Activated naive CD8-positive, alpha-beta T cell treated with anti-CD3 and anti-CD28 coated beads for 36 hours (primary cell): ENCODE measurements at places on chromosomes 16 and 17.

DNA sequence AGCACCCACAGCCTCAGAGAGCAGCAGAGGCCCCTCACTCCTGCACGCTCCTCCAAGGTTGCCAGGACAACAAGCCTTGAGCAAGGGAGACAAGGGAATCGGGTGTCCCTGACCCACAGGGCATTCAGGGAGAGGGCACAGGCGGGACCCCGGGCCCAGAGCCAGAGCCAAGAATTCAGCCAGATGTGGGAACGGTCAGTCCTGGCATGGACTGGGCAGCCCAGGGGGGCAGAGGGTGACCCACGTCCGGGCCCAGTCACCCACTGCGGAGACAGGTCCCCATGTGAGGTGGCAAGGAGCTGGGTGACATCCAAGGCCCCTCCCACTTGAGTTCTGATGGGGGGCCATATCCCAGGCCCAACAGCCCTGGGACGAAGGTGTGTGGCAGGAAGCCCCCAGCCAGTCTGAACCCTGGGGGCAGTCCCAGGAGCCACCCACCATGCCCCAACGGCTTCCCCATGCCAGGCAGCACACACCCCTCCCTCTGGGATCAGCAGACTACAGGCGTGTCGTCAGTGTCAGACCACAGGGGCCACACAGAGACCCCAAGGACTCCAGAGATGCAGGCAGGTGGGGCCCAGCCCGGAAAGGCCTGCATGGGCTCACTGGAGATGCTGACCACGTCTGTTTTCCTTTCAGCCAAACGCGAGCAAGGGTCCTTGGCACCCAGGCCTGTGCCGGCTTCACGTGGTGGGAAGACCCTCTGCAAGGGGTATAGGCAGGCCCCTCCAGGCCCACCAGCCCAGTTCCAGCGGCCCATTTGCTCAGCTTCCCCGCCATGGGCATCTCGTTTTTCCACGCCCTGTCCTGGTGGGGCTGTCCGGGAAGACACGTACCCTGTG, 23.0 kb downstream of the USP6 start:
- H3K4me3 ChIP-seq, result no peak overlapping the region
- H3K27ac ChIP-seq, result no peak overlapping the region
- DNase-seq, result no peak
- H3K27me3 ChIP-seq, result no peaks in the 10 kb centered on the region
- no peaks in the 10 kb centered on the region for H3K4me1 ChIP-seq

- no peaks in the 10 kb centered on the region for H3K27me3 ChIP-seq
- no peak overlapping the region for H3K4me3 ChIP-seq
- H3K27ac ChIP-seq, result no peak overlapping the region
- no peaks in the 10 kb centered on the region for H3K36me3 ChIP-seq
- no peaks in the 10 kb centered on the region for H3K4me1 ChIP-seq
Observed at GRCh38 chr16:35339337-35339736, 1879.9 kb downstream of the TP53TG3F start.

DNA sequence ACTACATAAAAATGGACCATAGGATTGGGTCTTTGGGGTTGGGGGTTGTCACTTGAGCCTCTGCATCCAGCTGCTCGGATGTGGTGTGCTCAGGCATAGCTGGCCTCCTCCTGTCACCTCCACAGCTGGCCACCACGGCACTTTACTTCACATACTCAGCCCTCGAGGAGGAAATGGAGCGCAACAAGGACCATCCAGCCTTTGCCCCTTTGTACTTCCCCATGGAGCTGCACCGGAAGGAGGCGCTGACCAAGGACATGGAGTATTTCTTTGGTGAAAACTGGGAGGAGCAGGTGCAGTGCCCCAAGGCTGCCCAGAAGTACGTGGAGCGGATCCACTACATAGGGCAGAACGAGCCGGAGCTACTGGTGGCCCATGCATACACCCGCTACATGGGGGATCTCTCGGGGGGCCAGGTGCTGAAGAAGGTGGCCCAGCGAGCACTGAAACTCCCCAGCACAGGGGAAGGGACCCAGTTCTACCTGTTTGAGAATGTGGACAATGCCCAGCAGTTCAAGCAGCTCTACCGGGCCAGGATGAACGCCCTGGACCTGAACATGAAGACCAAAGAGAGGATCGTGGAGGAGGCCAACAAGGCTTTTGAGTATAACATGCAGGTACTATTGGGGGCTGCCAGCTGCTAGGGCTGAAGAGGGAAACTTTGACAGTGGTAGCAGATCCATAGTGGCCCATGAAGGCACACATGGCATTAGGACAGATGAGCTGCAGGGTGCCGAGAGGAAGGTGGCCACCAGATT, 30.8 kb downstream of the CDIP1 start:
- H3K4me3 ChIP-seq, result no peak overlapping the region
- no peaks in the 10 kb centered on the region for H3K27me3 ChIP-seq
- DNase-seq, result no peak
- H3K4me1 ChIP-seq, result peaks cover 37% of the 10 kb centered on the region
- H3K36me3 ChIP-seq, result peaks cover 19% of the 10 kb centered on the region
- H3K27ac ChIP-seq, result peak overlapping the region; percentile 46

DNA sequence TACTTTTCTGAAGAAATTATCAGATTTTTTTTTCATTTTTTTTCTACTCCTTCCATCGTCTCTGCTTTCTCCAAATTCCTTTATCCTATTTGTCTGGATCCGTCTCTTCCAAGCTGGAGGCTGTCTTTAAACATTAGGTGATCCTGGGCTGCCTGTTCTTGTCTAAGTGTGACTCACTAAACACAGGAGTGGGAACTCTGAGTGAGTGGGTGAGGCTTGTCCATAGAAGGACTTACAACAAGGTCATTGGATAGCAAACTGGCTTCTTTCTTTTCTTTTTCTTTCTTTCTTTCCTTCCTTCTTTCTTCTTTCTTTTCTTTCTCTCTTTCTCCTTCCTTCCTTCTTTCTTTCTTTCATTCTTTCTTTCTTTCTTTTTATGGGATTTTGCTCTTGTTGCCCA, 18.2 kb downstream of the ALOX15 start:
- H3K36me3 ChIP-seq, result no peaks in the 10 kb centered on the region
- no peak for DNase-seq
- no peak overlapping the region for H3K4me3 ChIP-seq
- peaks cover 18% of the 10 kb centered on the region for H3K27me3 ChIP-seq

GRCh38 chr17:61496174-61496956, 44.1 kb downstream of the TBX4 start:
- H3K36me3 ChIP-seq, result no peaks in the 10 kb centered on the region
- no peak overlapping the region for H3K4me3 ChIP-seq
- peaks cover 6% of the 10 kb centered on the region for H3K27me3 ChIP-seq
- DNase-seq, result no peak
- peaks cover 3% of the 10 kb centered on the region for H3K4me1 ChIP-seq

- H3K27ac ChIP-seq, result no peak overlapping the region
- DNase-seq, result no peak
- no peaks in the 10 kb centered on the region for H3K36me3 ChIP-seq
- H3K4me3 ChIP-seq, result no peak overlapping the region
Observed at GRCh38 chr16:66287416-66287815, 79.1 kb upstream of the CDH5 start.

GRCh38 chr17:29571486-29571882, 3.0 kb downstream of the TP53I13 start:
- H3K36me3 ChIP-seq, result peaks cover 13% of the 10 kb centered on the region
- no peak overlapping the region for H3K4me3 ChIP-seq
- no peak for DNase-seq
- no peak overlapping the region for H3K27ac ChIP-seq

DNA sequence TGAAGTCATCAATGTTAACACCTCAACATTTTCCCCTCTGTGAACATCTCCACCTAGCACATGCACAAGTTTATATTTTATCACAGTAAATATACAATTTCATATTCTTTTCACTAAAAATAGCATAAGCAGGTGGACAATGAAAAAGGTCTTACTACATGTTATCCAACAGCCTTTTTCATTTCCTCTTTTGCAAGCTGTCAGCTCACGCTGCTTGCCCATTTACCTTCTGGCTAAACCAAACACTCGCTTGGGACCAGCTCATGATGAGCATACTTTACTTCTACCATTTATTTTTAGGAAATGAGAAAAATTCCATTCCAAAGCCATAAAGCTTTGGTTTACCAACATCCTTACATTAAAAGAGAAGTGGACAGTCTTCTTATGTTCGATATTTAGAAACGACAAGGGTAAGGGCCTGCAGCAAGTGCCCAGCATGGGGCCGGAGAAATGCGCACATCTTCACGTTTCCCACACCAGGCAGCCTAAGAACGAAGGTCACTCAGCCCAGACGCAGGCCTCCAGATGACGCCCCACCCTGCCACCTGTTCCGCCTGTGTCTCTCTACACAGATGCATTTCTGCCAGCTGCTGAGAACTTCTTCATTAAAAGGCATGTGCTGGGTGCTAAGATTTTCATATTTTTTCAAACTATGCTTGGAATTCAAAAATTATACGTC, 13.9 kb downstream of the SNN start:
- H3K4me3 ChIP-seq, result no peak overlapping the region
- H3K4me1 ChIP-seq, result peaks cover 55% of the 10 kb centered on the region
- peaks cover 12% of the 10 kb centered on the region for H3K36me3 ChIP-seq
- DNase-seq, result no peak

- DNase-seq, result no peak
- H3K4me3 ChIP-seq, result no peak overlapping the region
- H3K27me3 ChIP-seq, result no peaks in the 10 kb centered on the region
- no peaks in the 10 kb centered on the region for H3K4me1 ChIP-seq
- no peaks in the 10 kb centered on the region for H3K36me3 ChIP-seq
Observed at GRCh38 chr17:3308603-3309002, 10.4 kb upstream of the OR3A1 start.

- no peak overlapping the region for H3K27ac ChIP-seq
- H3K27me3 ChIP-seq, result no peaks in the 10 kb centered on the region
- H3K4me1 ChIP-seq, result peaks cover 4% of the 10 kb centered on the region
- H3K4me3 ChIP-seq, result no peak overlapping the region
- DNase-seq, result no peak
Observed at GRCh38 chr16:12786081-12786480, 17.6 kb downstream of the CPPED1 start.

GRCh38 chr17:72763981-72764380, 328.5 kb downstream of the SLC39A11 start:
- H3K4me1 ChIP-seq, result no peaks in the 10 kb centered on the region
- no peak overlapping the region for H3K27ac ChIP-seq
- no peaks in the 10 kb centered on the region for H3K27me3 ChIP-seq
- peaks cover 2% of the 10 kb centered on the region for H3K36me3 ChIP-seq

- no peaks in the 10 kb centered on the region for H3K27me3 ChIP-seq
- H3K4me1 ChIP-seq, result no peaks in the 10 kb centered on the region
- H3K27ac ChIP-seq, result no peak overlapping the region
- H3K4me3 ChIP-seq, result no peak overlapping the region
- no peaks in the 10 kb centered on the region for H3K36me3 ChIP-seq
Observed at GRCh38 chr16:35134471-35134870, 1675.1 kb downstream of the TP53TG3F start.

DNA sequence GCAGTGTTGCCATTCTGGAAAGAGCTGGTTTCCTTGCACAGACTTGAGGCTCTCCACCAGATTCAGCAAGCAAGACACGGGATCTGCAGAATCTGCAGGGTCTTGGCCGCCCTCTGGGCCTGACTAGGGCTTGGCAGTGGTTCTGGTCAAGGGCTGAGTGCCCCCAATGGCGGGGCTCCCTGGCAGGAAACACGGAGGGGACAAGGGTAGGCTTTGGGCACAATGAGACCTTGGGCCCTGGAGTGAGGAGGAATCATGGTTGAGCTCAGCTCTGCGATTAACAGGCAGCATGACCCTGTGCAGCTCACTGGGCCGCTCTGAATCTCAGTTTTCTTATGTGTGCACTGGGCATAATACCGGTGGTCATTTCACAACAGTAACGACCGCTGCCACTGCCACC, 249.9 kb downstream of the GSG1L start:
- no peaks in the 10 kb centered on the region for H3K4me1 ChIP-seq
- no peak for DNase-seq
- H3K27me3 ChIP-seq, result peaks cover 15% of the 10 kb centered on the region
- H3K4me3 ChIP-seq, result no peak overlapping the region
- H3K27ac ChIP-seq, result no peak overlapping the region

DNA sequence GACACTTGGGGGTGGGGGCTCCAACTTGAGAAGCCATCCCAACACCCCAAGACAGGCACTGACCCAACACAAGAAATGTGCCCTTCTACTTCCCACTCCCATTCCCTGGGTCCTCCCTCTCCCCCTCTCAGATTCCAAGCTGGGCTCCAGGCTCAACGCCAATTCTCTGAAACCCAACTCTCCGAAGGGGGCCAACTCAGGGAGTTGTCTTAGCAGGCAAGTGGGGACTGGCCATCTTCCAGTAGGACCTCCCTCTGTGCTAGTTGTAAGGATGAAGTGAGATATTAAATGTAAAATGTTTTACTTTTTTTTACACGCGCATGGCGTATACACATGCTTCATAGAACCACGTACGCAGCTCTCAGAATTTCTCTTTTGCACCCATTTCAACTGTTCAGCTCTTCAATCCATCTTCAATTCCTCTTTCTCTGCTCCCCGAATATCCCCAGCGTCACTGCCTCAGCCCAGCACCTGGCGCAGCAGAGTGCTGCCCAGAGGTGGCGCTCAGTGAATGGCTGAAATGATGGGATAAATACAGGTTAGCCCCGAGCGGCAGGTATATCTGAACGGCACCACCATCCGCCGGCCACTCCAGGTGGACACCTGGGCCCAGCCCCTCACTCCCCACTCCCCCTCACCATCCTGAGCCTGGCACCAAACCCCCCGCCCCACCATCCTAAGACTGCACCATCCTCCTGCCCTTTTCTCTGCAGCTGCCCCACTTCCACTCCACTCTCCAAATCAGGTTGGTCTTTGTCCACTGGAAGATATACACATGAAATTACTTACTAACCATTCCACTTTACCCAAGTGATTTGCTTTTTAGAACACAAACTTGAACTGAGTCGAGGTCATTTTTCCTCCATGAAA, 43.9 kb upstream of the TNRC6C start:
- no peak for DNase-seq
- H3K27me3 ChIP-seq, result peaks cover 30% of the 10 kb centered on the region
- peaks cover 15% of the 10 kb centered on the region for H3K4me1 ChIP-seq
- H3K4me3 ChIP-seq, result no peak overlapping the region

DNA sequence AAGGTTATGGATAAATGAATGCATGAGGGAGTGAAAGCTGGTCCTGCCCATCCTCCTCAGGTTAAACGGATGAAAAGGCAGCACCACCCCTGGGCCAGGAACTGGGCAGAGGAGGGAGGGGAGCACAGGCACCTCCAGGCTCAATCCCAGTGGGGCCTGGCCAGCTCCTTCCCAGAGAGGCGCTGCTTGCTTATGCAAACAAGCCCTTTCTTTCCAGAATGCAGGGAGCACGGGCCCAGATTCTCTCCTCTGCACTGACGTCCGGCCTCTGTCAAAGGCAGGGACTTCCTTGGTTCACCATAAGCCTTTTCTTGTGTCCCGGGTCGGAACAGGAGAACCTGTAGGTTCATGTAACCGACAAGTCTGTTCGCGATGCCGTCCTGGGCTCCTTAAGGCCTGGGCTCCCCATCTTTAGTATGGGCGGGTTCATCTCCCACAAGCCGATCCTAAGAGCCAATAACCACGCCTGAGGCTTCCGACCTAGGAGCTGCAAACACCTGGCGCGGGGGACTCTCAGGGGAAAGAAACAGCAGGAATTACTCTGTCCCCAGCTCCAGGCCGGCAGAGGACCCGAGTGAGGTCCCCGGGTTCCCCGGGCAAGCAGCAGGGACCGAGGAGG, 16.3 kb downstream of the ENPP7 start:
- H3K27me3 ChIP-seq, result peaks cover 60% of the 10 kb centered on the region
- H3K4me1 ChIP-seq, result peaks cover 10% of the 10 kb centered on the region
- H3K4me3 ChIP-seq, result no peak overlapping the region
- H3K36me3 ChIP-seq, result no peaks in the 10 kb centered on the region
